ENCODE measurements at places on chromosomes 16 and 17. TPM values are rescaled to one million over a fixed set of nuclear protein-coding genes. Genes with fewer than 3 reads are reported as not detected.
A peak's percentile ranks its signal among the peaks of the same experiment; 100 is the strongest.

The EPX gene
- not detected for total RNA-seq

The TEX19 gene
- total RNA-seq, result not detected

The ZFP1 gene
- total RNA-seq, result 12.3 TPM

The SALL1 gene
- not detected for total RNA-seq

The FOXC2 gene
- total RNA-seq, result not detected

The SPATA22 gene
- total RNA-seq, result not detected

The CIBAR2 gene
- not detected for total RNA-seq

- H3K36me3 ChIP-seq, result no peaks in the 10 kb centered on the region
- peaks cover 22% of the 10 kb centered on the region for H3K27me3 ChIP-seq
- peaks cover 7% of the 10 kb centered on the region for H3K4me1 ChIP-seq
- no peak for DNase-seq
Measured at GRCh38 chr16:57092786-57093411, 516 bp downstream of the CPNE2 start.

GRCh38 chr16:4652561-4652960, 27.9 kb downstream of the MGRN1 start:
- H3K27me3 ChIP-seq, result no peaks in the 10 kb centered on the region
- no peak overlapping the region for H3K4me3 ChIP-seq
- H3K36me3 ChIP-seq, result peaks cover 29% of the 10 kb centered on the region
- no peak for DNase-seq
- H3K4me1 ChIP-seq, result peaks cover 16% of the 10 kb centered on the region
- no peak overlapping the region for H3K27ac ChIP-seq

DNA sequence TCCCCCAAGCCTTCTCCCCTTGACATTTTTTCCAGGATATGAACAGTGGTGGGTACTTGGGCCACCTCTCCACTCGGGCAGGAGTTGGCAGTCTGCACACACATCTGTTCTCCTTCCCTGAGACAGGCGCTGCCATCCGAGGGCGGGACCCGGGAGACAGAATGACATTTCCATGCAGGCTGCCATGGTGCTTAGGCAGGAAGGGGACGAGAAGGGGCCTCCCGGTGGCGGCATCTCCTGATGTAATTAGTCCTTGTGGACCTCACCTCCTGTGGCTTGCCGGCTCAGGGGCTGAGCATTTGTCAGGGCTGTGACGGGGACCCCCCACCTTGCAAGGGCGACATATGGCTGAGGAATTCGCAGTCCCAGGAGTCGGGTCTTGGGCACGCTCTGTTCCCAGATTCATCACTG, 197.2 kb downstream of the FOXL1 start:
- no peaks in the 10 kb centered on the region for H3K4me1 ChIP-seq
- H3K4me3 ChIP-seq, result no peak overlapping the region
- peaks cover 8% of the 10 kb centered on the region for H3K27me3 ChIP-seq
- H3K36me3 ChIP-seq, result no peaks in the 10 kb centered on the region
- DNase-seq, result no peak

GRCh38 chr17:82110298-82110697, 12.3 kb upstream of the FASN start:
- H3K27me3 ChIP-seq, result no peaks in the 10 kb centered on the region
- no peak overlapping the region for H3K27ac ChIP-seq
- H3K4me3 ChIP-seq, result no peak overlapping the region
- H3K36me3 ChIP-seq, result no peaks in the 10 kb centered on the region

DNA sequence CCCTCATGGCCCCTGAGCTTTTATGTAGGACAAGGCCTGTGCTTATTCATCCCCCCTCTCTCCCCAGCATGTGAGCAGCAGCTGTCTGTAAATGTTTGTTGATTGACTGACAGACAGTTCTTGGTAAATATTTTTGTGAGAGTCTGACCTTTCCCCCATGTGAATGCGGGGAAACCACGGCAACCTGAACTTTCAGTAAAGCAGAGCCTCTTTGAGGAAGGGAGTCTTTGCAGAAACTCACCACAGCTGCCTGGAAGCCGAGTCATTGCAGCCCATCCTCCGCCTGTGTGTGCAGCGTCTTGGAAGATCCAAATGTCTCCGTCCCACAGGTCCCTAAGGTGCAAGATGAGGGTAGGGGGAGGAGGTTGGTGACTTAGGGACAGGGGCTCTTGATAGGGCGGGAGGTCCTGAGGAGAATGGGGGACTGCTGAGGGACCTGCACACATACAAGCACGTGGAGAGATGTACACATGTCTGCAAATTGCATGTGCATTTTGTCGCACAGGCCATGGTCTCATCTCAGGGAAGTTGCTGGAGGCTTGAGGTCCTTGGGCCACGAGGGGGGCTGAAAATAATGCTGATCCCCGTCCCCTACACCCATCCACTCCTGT, 23.0 kb upstream of the IL21R start:
- H3K27ac ChIP-seq, result peak overlapping the region; percentile 99
- peaks cover 6% of the 10 kb centered on the region for H3K36me3 ChIP-seq
- H3K4me1 ChIP-seq, result peaks cover 52% of the 10 kb centered on the region

DNA sequence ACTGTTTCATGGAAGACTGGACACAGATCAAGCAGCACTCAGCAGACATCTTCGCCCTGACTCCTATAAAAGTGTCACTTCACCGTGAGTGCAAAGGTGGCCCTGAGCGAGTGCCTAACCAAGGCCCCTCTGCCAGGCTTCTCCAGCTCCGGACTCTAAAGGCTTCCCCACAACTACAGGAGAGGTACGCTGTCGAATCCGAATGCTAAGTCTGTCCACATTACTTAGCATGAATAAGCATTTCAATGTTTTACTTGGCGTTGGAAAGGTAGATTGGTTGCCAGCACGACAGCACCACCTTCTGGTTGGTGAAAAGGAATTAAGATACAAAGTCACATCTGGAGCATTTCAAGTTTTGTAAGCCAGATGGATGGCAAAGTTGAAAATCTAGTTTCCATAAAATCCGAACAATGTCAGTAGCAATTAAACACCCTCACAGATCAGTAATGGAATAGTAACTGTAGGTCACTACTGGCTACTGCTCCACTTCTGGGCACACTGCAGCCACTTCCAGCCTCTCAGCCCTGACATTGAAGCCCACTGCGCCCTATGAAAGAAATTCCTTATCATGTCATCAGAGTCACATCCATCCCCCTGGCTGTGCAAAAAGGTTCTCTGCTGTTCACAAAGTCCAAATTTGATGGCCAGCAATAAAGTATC, 100.9 kb downstream of the PARN start:
- no peaks in the 10 kb centered on the region for H3K27me3 ChIP-seq
- H3K4me1 ChIP-seq, result peaks cover 5% of the 10 kb centered on the region
- H3K36me3 ChIP-seq, result peaks cover 10% of the 10 kb centered on the region
- peak; percentile 24 for DNase-seq
- H3K27ac ChIP-seq, result no peak overlapping the region
- H3K4me3 ChIP-seq, result no peak overlapping the region

DNA sequence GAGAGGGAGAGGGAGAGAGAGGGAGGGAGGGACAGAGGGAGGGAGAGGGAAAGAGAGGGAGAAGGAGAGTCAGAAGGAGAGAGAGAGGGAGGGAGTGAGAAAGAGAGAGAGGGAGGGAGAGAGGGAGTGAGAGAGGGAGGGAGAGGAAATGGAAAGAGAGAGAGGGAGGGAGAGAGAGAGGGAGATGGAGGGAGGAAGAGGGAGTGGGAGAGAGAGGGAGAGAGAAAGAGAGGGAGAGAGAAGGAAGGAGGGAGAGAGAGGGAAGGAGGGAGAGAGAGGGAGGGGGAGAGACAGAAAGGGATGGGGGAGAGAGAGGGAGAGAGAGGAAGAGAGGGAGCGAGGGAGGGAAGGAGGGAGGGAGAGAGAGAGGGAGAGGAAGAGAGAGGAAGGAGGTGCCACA, 72.8 kb downstream of the AXIN2 start:
- no peaks in the 10 kb centered on the region for H3K36me3 ChIP-seq
- H3K27ac ChIP-seq, result no peak overlapping the region
- H3K4me3 ChIP-seq, result no peak overlapping the region
- peaks cover 16% of the 10 kb centered on the region for H3K27me3 ChIP-seq
- no peak for DNase-seq

- no peaks in the 10 kb centered on the region for H3K36me3 ChIP-seq
- no peak overlapping the region for H3K4me3 ChIP-seq
- H3K27me3 ChIP-seq, result peaks cover 3% of the 10 kb centered on the region
- H3K27ac ChIP-seq, result no peak overlapping the region
- peaks cover 6% of the 10 kb centered on the region for H3K4me1 ChIP-seq
- no peak for DNase-seq
Measured at GRCh38 chr17:79873583-79873982, 34.3 kb upstream of the CBX4 start.

DNA sequence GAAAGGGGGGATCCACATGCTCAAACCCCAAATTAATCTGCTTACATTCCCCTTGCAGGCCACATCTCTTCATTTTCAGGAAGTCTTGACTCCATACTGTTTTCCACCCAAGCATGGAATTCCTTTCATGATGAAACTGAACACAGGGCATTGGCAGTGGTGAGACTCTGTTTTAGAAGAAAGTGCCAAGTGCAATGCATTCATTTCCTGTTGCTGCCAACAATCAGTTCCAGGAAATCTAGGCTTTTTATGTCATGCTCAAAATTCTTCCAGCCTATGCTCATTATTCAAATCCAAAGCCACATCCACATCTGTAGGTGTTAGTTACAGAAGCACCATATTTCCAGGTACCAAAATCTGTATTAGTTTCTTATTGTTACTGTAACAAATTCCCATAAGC, 4.1 kb downstream of the CCL2 start:
- no peak for DNase-seq
- H3K4me1 ChIP-seq, result peaks cover 22% of the 10 kb centered on the region
- H3K36me3 ChIP-seq, result no peaks in the 10 kb centered on the region
- H3K27ac ChIP-seq, result no peak overlapping the region
- H3K4me3 ChIP-seq, result no peak overlapping the region

- H3K27me3 ChIP-seq, result no peaks in the 10 kb centered on the region
- H3K36me3 ChIP-seq, result no peaks in the 10 kb centered on the region
- no peak overlapping the region for H3K27ac ChIP-seq
- no peak overlapping the region for H3K4me3 ChIP-seq
Measured at GRCh38 chr16:78252757-78253156, 153.3 kb downstream of the WWOX start.

GRCh38 chr17:77535435-77535834, 394.7 kb downstream of the SEC14L1 start:
- H3K4me1 ChIP-seq, result no peaks in the 10 kb centered on the region
- H3K27me3 ChIP-seq, result peaks cover 14% of the 10 kb centered on the region
- H3K36me3 ChIP-seq, result no peaks in the 10 kb centered on the region
- H3K4me3 ChIP-seq, result no peak overlapping the region
- H3K27ac ChIP-seq, result no peak overlapping the region
- DNase-seq, result no peak

DNA sequence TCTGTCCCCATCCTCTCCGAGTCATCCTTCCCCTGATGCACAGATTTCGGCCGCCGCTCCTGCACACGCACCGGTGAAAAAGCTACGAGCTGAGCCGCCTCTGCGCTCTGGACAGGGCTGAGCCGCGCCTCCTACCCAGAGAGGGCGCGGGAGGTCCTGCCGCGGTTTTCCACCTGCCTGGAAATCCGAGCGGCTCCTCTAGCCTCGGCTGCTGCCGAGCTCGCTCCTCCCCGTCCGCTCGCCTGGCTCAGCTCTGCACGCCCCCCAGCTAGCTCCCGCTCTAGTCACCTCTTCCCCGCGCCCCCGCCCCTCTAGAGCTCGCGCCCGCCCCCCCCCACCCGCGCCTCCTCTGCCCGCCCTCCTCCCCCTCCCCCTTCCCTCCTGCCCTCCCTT, 198 bp upstream of the SHISA9 start:
- no peak overlapping the region for H3K4me3 ChIP-seq
- H3K36me3 ChIP-seq, result no peaks in the 10 kb centered on the region
- H3K27ac ChIP-seq, result no peak overlapping the region
- DNase-seq, result no peak
- H3K4me1 ChIP-seq, result no peaks in the 10 kb centered on the region

- H3K36me3 ChIP-seq, result peaks cover 18% of the 10 kb centered on the region
- no peaks in the 10 kb centered on the region for H3K27me3 ChIP-seq
- no peak overlapping the region for H3K4me3 ChIP-seq
- no peaks in the 10 kb centered on the region for H3K4me1 ChIP-seq
Measured at GRCh38 chr17:67074781-67075180, 30.4 kb downstream of the CACNG1 start.

DNA sequence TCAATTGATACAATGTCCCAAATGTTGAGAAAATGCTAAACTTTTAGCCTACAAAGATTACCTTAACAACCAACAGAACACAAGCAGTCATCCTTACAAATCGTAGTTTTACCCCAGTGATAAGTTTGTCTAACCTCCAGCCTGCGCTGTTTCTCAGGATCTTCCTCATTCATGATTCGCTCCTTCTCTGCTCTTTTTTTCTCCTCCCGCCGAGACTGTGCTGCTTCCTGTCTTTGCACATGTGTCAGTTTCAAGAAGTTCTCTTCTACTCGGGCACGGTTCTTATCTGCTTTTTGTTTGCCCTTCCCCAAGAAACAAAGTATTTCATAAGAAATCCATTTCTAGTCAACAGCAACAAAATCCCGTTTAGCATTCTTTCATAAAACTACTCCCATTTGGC, 10.2 kb upstream of the STRADA start:
- DNase-seq, result no peak
- H3K36me3 ChIP-seq, result peaks cover 38% of the 10 kb centered on the region
- no peaks in the 10 kb centered on the region for H3K27me3 ChIP-seq
- peak overlapping the region; percentile 83 for H3K27ac ChIP-seq
- peak overlapping the region; percentile 46 for H3K4me3 ChIP-seq
- H3K4me1 ChIP-seq, result peaks cover 16% of the 10 kb centered on the region

- no peak for DNase-seq
- H3K4me1 ChIP-seq, result peaks cover 25% of the 10 kb centered on the region
- H3K36me3 ChIP-seq, result no peaks in the 10 kb centered on the region
- peak overlapping the region; percentile 55 for H3K27ac ChIP-seq
Measured at GRCh38 chr17:83067718-83068261, 11.6 kb upstream of the METRNL start.

DNA sequence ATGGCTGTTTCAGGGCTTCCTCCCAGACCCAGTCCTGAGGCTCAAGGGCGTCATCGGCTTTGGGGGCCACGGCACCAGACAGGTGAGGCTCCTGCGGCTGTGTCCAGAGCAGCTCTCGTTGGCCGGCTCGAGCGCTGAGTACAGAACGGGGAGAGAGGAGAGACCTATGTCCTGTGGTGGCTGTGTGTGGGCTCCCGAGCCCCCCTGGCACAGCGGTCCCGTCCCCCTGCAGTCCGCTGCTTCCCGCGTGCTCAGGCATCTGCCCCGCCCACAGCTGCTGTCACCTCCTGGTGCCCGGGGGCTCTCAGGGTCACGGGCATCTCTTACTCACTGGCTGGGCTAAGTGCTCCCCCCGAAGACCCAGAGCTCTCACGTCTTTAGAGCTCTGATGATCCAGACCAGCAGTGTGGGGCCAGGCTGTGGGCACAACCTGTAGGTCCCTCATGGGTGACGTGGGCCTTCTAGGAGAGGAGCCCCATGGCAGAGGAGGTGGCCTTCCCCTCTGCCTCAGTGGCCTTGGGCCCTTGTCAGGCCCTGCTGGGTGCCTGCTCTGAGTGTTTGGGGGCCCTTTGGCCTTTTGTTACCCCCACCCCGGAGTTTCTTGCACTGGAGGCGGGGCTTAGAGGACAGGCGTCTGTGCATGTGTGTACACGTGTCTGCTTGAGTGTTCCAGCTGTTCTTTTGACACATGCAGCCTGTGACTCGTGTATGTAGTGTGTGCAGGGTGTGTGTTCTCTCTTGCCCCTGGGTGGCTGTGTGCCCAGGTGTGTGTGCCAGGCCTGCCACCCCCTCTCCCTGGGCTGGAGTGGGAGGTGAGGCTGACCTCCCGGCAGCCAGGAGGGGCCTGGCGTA, 3.5 kb downstream of the WDR90 start:
- no peak overlapping the region for H3K4me3 ChIP-seq
- H3K36me3 ChIP-seq, result no peaks in the 10 kb centered on the region
- no peaks in the 10 kb centered on the region for H3K4me1 ChIP-seq

Data from activated T-helper 1 cell treated with anti-CD3 and anti-CD28 coated beads, Interleukin-12 subunit alpha, Interleukin-12 subunit beta, Interleukin-2, Interleukin-4 antibody, amounts not matched to agents 30 ng/mL and 10 ng/mL and 1 ng/mL, durations not matched to agents 14 hours and 24 hours and 36 hours (primary cell).